NCI-H187 treated with DMSO at 0.1 percent for 48 hours (cell line): ENCODE measurements at places on chromosomes 13 and 19.

- no peak for DNase-seq
Measured at GRCh38 chr19:16343156-16343555, 18.5 kb downstream of the KLF2 start.

DNA sequence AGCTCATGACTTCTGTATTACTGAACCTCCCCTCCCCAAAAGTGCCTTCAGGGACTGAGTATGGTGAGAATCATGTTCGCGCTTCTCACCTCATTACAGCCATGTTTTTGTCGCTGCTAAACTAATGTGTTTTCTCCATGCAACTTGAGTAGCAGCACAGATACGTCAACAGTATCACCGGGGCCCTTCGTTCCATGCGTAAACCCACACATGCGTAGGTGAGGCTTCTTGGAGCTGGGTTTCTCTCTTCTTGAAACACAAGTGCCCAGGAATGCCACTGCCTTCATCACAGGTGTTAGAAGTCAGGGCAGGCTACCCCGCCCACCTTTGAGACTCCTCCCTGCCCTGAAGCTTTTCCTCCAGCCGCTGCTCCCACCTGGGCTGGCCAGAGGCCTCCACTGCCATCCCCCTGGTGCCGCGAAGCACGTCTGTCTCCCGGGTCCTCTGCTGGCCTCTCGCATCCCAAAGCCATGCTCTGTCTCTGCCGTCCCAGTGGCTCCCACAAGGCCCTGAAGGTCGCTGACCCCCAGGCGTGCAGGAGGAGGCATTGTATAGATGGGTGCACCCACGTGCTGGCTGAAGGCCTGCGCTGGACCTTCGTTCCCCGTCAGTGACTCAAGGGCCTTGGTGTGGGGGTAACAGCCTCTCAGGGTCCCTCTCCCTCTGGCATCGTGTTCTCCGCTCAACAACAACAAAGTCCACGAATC lies 135.3 kb upstream of the MCF2L start:
- no peak for DNase-seq

DNA sequence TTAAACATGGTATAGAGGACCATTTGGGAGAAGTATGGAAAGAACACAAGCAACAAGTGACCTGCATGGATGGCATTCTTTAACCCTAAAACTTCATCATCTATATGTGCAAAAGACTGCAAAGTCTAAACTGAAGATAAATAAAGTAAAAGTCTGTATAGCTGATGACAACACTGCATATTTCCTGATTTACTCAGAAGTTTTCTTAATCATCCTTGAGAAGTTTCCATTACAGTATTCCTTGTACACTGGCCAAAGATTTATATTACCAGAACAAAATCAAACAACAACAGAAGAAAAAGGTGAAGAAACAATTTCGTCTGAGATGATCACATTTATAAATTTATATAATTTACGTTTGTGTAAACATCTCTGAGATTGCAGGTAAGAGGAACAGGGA lies 805.7 kb downstream of the PCDH9 start:
- no peak for DNase-seq

- no peak for DNase-seq
Measured at GRCh38 chr13:22648320-22648801, 532.4 kb upstream of the SGCG start.

DNA sequence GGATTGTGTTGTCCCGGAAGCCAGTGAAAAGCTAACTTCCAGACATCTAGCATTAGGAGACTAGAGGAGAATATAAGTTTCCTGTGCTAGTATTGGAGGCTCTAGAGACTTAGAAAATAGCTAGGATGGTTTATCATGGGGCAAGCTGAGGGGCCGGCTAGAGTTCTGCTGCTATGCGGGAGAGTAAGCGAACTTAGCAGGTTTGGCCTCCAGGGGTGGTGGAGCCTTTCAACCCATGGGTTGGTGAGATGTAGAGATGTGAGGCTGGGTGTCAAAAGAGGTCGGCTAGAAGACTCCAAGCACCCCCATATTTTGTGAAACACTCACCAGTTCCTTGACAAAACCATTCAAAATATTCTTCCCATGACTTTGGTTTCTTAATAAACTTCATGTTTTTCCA lies 4.4 kb downstream of the SULT2A1 start:
- DNase-seq = no peak
